ENCODE measurements at places on chromosomes 5 and 9.

DNA sequence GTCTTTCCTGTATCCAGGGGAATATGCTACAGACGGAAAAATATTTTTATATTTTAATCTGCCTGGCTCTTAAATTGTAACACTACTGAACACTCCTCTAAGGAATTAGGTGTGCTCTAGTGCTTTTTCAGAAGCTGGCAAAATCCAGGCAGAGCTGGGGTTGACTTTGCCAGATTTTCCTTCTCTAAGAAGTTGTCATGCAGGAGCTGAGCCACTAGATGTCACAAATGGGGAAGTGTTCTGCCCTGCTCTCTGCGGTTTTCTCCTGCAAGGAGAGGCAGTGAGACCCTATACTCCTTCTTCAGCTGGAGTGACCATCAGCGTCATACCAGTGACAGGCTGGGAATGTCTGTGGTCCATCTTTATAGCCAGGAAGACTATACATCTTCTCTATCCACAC is 112.5 kb downstream of the HAPLN1 start:
- no peak for DNase-seq

DNA sequence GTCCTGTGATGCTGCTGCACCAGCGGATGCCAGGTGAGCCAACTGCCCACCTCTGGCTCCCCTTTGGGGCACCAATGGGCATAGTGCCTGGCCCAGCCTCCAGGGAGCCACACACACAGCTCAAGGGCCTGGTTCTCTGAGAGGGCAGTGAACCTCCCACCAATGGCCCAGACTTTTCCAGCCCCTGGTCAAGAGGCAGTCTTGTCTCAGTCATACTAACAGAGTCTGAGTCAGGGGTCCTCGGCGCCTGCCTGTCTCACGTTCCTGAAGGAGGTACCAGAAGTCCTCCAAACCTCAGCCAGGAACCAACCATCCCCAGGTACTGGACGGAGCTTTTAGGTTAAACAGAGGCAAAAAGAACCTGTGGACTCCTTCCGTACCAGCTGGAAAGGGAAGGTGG is 121.1 kb downstream of the C5orf15 start:
- DNase-seq: no peak

GRCh38 chr5:116764941-116765340 is 190.3 kb upstream of the SEMA6A start:
- no peak for DNase-seq

- DNase-seq: no peak
Measured at GRCh38 chr9:15972760-15973159, 419.9 kb downstream of the CCDC171 start.

DNA sequence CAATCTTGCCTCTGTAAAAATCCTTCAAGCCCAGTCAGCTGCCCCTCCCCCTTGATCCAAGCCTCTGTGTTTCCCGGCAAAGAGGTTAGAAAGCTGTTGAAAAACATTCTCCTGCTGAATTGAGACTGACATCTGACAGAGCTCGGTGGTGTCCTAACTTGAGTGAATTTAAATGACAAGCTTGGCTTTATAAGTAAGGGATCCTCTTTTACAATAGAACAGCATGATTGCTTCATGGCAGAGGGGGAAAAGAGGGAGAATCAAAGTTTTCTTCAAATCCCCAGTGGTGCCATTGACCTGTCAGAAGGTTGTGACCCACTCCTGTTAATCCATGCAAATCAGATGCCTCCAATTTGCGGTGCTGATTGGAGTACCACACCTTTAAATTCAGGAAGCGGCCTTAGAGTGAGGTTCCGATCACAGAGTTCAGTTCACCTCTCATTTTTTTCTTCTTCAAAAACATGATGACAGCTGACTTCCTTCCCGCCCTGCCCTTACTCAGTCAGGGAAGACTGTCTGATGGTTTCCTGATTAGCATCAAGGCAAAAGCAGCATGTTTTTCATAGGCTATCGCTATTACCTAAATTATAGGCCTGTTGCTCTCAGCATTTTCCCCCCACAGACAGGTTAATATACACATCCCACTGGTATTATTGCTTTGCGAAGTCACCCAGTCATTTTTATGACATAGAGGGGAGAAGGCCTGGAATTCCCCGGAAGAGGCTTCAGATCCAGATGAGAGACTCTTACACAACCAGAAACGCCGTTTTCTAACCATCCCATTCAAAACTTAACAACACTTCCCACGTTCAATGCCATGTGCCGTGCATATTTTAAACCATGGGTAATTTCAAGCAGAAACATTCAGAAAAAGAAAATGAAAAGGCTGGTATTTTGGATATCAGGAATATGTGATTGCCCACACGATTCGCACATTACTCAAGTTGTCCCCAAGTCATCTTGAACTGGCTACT is 141.4 kb downstream of the EBF1 start:
- peak; percentile 48 for DNase-seq

- no peak for DNase-seq
Measured at GRCh38 chr9:841371-842209, at the start of gene DMRT1. Gene DMRT1, plus strand, starts transcription at chr9:841697. Its CDS starts 142 bp downstream, at chr9:841839.

Data from GM04504 (cell line).